Activated CD4-positive, alpha-beta memory T cell treated with anti-CD3 and anti-CD28 coated beads, Interleukin-2, amount 10 ng/mL, durations not matched to agents 7 days and 5 days (primary cell): ENCODE measurements at places on chromosomes 7 and 10. TPM values are rescaled to one million over a fixed set of nuclear protein-coding genes. Genes with fewer than 3 reads are reported as not detected.

GRCh38 chr10:17077346-17077781 lies 52.2 kb downstream of the CUBN start:
- no peak for DNase-seq

GRCh38 chr10:77467422-77467963 lies 170.1 kb downstream of the KCNMA1 start:
- DNase-seq, result no peak

- no peak for DNase-seq
These were observed 96.3 kb downstream of the SNX13 start for GRCh38 chr7:17844022-17844421.

The ICA1 gene
- total RNA-seq, result 2.2 TPM

The IFIT2 gene
- total RNA-seq, result 14.8 TPM

The INHBA gene
- not detected for total RNA-seq
